ENCODE measurements at places on chromosomes 16 and 17. TPM values are rescaled to one million over a fixed set of nuclear protein-coding genes. Genes with fewer than 3 reads are reported as not detected.

The KRT15 gene
- 5.8 TPM for total RNA-seq

The CYB561 gene
- 19.7 TPM for total RNA-seq

The C16orf95 gene
- 53.1 TPM for total RNA-seq

The MC1R gene
- 53.7 TPM for total RNA-seq

The RPL27 gene
- 457 TPM for total RNA-seq

The DUSP3 gene
- total RNA-seq = 75.1 TPM

The SLC5A11 gene
- total RNA-seq = 0.39 TPM

The SLC38A7 gene
- total RNA-seq = 37.4 TPM

The TBC1D3B gene
- 23.0 TPM for total RNA-seq

The KRT36 gene
- 0.43 TPM for total RNA-seq

The ATXN2L gene
- 345 TPM for total RNA-seq

The EMC8 gene
- total RNA-seq = 57.3 TPM

The TEKT5 gene
- 35.6 TPM for total RNA-seq

The C17orf50 gene
- 48.8 TPM for total RNA-seq

The CDR2L gene
- total RNA-seq = 39.6 TPM

The SHMT1 gene
- total RNA-seq = 36.4 TPM

The CCDC200 gene
- total RNA-seq = 147 TPM

The PRSS8 gene
- total RNA-seq = 0.79 TPM

The CEP295NL gene
- 77.1 TPM for total RNA-seq

The ZNF19 gene
- 44.6 TPM for total RNA-seq

The MILR1 gene
- 3.1 TPM for total RNA-seq

The IGSF6 gene
- total RNA-seq = 0.81 TPM

The GNAO1 gene
- 33.3 TPM for total RNA-seq

The MYCBPAP gene
- total RNA-seq = 91.7 TPM

The CDR2 gene
- total RNA-seq = 63.7 TPM

The GFOD2 gene
- total RNA-seq = 18.0 TPM

The RNF222 gene
- not detected for total RNA-seq

The AGRP gene
- 1.7 TPM for total RNA-seq

The PYY gene
- 0.37 TPM for total RNA-seq

The CD300LG gene
- total RNA-seq = 53.9 TPM

The ITGA2B gene
- total RNA-seq = 5.1 TPM

The ABCA10 gene
- total RNA-seq = 11.5 TPM

The ABR gene
- 42.1 TPM for total RNA-seq

The CNGB1 gene
- 0.87 TPM for total RNA-seq

The AKAP10 gene
- total RNA-seq = 38.4 TPM

The RND2 gene
- total RNA-seq = 15.7 TPM

The NPIPA5 gene
- 23.0 TPM for total RNA-seq

The TP53TG3C gene
- total RNA-seq = 0.56 TPM

The NOB1 gene
- total RNA-seq = 42.6 TPM

The TTLL6 gene
- 18.5 TPM for total RNA-seq

The CRYBA1 gene
- total RNA-seq = not detected

The CCL1 gene
- total RNA-seq = 1.5 TPM

The PRAC2 gene
- 3.2 TPM for total RNA-seq

The CPHXL2 gene
- total RNA-seq = 0.31 TPM

The KCNH4 gene
- total RNA-seq = 0.24 TPM

The NTHL1 gene
- total RNA-seq = 24.6 TPM

The KRT28 gene
- total RNA-seq = 0.43 TPM

The ADAM11 gene
- 7.6 TPM for total RNA-seq

The CBX8 gene
- 13.9 TPM for total RNA-seq

The SLC6A2 gene
- total RNA-seq = 3.5 TPM

The CLEC18A gene
- 12.6 TPM for total RNA-seq

The GJD3 gene
- total RNA-seq = 2.6 TPM

The TRIM47 gene
- 43.5 TPM for total RNA-seq

The ADAD2 gene
- total RNA-seq = 98.4 TPM

The MT1M gene
- total RNA-seq = 2.2 TPM

The POLR2C gene
- 102 TPM for total RNA-seq

The NPB gene
- 22.7 TPM for total RNA-seq

All from testis (tissue), 5 donors.